ENCODE measurements at places on chromosomes 6 and 20.

- no peak for DNase-seq
Observed at GRCh38 chr20:10481676-10482075, 46.6 kb downstream of the SLX4IP start.

GRCh38 chr6:117194978-117195377 lies 70.4 kb upstream of the VGLL2 start:
- DNase-seq = no peak

GRCh38 chr6:111958534-111958933 lies 85.3 kb upstream of the FYN start:
- no peak for DNase-seq

DNA sequence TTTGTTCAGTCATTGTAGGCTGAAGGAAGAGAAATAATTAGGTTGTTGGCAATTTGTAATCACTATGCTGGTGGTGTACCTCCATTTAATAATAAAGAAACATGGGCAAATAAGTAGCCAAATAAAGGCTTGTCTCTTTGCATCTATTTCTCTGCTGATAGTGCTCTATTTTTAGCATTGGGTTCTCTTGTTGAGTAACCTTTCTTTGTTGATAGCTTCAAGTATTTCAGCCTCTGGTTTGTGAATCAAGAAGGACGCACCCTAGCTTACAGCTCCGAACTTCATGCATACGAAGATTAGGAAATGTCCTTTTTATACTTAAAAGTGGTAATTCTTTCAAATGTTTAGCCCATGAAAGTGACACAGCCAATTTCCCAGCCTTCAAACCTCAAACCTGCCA lies 2.6 kb downstream of the PPP1R14C start:
- DNase-seq = no peak

GRCh38 chr20:20815711-20816455 lies 103.4 kb upstream of the RALGAPA2 start:
- no peak for DNase-seq

DNA sequence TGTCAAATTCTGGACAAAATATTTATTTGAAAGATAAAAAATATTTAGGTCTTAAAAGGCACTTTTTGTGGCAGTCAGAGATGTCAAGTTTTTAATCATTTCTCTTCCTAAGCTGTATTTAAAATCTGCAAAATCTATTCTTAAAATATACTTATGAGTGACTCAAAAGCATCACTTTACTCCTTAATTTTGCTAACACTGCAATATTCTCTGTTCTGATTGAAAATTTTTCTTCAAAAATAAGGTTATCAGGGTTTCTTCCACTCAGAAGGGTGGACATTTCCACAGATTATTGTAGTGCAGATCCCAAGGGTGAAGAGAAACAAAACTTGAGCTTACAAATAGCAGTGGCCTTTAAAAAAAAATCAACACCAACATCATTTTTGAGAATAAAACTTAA lies 27.5 kb downstream of the PLEKHG1 start:
- no peak for DNase-seq

GRCh38 chr6:42257614-42258013 lies 40.0 kb upstream of the MRPS10 start:
- DNase-seq = no peak

DNA sequence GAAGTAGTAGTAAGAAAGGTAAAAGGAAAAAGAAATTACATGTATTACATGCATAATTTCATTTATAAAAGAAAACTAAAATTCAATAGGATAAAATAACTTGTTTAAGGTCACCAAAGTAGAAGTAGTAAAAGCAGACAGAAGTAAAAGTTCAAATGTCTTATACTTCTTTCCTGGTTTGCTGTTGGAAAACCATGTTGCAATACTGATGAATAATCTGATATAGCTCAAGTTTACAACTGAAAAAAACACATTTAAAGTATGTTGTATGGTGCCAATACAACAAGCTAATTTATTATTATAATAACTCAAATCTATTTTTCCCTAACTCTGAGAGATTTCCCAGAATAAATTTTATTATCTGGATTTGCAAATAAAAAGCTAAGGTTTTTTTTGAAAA lies 78.3 kb downstream of the PHIP start:
- no peak for DNase-seq

- DNase-seq = no peak
Observed at GRCh38 chr6:134902936-134903335, 47.0 kb downstream of the ALDH8A1 start.

GRCh38 chr6:36545767-36546307 lies 1.4 kb downstream of the STK38 start:
- DNase-seq = peak; percentile 16

- no peak for DNase-seq
Observed at GRCh38 chr6:13261464-13261994, 66.8 kb downstream of the TBC1D7 start.

GRCh38 chr6:24356310-24356973 lies 1.4 kb downstream of the DCDC2 start:
- no peak for DNase-seq

DNA sequence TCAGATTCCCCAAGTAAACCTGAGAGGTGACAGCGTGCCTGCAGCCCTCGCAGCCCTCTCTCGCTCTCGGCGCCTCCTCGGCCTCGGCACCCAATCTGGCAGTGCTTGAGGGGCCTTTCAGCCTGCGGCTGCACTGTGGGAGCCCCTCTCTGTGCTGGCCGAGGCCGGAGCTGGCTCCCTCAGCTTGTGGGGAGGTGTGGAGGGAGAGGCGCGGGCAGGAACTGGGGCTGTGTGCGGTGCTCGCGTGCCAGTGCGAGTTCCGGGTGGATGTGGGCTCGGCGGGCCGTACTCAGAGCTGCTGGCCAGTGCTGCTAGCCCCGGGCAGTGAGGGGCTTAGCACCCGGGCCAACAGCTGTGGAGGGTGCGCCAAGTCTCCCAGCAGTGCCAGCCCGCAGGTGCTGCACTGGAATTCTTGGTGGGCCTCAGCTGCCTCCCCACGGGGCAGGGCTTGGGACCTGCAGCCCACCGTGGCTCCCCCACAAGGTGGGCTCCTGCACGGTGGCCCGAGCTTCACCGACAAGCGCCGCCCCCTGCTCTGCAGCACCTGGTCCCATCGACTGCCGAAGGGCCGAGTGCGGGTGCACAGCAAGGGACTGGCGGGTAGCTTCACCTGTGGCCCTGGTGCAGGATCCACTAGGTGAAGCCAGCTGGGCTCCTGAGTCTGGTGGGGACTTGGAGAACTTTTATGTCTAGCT lies 809.7 kb upstream of the ADGRB3 start:
- no peak for DNase-seq

- DNase-seq = peak; percentile 62
Observed at GRCh38 chr20:50992733-50993457, 30.0 kb downstream of the KCNG1 start.

DNA sequence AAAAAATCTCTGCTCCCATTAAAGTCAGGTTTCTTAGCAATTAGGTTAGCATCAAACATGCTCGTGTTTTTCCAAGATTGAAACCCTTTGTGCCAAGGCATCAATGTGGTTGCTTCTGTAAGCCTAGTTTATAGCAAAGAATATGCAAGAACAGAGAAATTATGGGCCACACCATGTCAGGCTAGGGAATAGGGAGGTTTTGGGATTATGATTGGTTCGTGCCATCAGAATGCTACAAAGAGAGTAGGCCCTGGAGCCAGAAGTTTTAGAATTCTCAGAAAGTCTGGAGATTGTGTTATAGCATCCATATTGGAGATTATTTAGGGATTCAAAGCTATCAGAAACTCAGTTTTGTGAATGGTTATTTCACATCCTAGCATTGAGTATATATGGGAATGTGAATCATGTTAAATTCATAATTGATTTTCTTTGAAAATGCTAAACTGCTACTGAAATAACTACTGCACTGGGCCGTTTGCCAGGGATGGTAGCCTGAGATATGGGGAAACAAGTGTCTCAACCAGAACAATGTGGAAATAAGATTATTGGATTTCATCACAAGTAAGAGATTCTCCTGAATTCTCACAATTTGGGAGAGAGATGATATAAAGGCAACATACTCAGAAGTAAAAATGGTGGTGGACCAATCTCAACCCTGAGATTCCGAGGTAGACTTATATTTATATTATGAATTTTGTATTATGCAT lies 45.3 kb downstream of the ZNF292 start:
- DNase-seq = no peak

DNA sequence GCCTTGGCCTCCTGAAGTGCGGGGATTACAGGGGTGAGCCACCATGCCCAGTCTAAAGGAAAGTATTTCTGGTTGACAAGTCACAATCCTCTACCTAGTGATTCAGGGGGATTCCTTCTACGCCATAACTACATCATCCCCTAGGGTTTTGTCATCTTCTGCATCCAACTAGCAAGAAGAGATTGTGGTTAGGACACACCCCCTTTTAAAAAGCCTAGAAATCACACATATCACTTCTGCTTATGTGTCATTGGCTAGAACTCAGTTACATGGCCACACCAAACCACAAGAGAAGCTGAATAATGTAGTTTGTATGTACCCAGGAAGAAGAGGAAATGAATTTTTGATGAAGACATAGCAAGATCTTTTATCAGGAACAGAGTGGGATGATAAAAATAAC lies 14.7 kb upstream of the CHD6 start:
- DNase-seq = no peak

DNA sequence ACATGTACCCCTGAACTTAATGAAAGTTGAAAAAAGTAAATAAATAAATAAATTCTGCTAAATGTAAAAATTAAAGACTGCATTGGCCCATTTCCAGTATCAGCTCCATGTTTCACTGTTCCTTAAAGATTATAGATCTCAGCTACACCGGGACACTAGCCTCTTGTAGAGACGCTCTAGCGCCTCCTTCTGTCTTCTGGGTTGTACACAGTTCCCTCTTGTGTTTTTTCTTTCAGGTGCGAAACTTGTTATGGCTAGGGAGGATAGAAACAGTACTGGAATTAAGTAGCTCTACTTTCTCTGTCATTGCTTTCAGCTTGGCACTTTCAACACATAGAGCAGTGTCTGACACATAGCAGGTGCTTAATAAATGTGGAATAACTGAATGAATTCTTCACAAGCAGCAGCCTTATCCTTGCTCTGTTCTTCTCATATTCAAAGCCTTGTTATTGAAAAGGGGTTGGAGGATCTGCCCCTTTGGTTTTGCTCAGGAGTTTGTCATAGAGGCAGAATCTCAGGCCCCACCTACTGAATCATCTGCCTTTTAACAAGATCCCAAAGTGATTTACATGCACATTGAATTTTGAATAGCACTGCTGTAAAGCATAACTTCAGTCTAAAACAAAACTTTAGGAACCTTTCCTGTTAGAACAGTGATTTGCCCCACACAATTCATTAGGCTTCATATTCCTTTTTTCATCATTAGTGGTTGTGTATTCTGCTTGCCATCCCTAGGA lies 92.3 kb downstream of the FIG4 start:
- no peak for DNase-seq

- no peak for DNase-seq
Observed at GRCh38 chr6:111824608-111825337, 48.5 kb downstream of the FYN start.

- DNase-seq = no peak
Observed at GRCh38 chr20:18191306-18191705, 53.6 kb downstream of the KAT14 start.

- no peak for DNase-seq
Observed at GRCh38 chr20:34524426-34524825, 8.2 kb downstream of the DYNLRB1 start.

GRCh38 chr6:132300323-132300949 lies 100.8 kb downstream of the MOXD1 start:
- DNase-seq = peak; percentile 23

DNA sequence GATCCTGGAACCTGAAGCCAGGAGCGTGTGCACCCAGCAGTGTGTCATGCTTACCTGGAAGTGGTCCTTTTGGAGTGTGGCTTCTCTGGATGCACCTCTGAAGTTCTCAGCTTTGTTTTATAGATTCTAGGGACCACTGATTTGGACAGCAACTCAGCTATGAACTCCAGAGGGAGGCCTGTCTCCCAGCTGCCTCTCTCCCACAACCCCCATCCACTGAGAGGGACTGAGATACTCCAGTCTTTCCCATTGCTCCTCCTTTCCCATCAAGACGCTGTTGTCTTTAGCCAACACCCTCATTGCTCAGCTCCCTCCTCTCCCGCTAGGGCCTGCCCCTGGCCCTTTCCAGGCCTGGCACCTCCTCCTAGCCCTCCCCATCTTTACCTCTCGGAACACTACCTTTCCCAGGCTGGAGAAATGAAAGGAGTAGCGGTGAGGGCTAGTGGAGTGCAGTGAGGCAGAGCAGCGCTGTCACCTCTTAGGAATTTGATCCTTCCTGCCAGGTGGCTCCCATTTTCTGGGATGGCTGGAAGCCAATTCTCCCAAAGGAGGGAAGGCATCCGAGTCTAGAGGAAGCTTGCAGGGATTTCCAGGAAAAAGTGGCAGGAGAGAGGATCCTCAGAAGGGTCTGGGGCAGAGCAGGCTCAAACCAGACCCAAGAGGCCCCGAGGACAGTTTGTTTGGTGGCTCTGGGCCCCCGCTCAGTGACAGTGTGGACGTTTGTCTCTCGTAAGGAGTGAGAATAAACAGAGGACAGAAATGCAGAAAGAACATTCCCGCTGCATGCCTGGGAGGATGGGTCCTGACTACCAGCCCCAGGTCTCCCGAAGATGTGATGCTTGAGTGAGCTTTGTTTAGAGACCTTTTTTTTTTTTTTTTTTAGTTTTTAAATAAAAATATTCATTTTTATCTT lies at the start of gene LRRN4:
LRRN4 (minus strand) TSS at position 285 of the 913 bp plus-strand sequence. CDS start 1,261 bp downstream, outside the sequence.
- no peak for DNase-seq

DNA sequence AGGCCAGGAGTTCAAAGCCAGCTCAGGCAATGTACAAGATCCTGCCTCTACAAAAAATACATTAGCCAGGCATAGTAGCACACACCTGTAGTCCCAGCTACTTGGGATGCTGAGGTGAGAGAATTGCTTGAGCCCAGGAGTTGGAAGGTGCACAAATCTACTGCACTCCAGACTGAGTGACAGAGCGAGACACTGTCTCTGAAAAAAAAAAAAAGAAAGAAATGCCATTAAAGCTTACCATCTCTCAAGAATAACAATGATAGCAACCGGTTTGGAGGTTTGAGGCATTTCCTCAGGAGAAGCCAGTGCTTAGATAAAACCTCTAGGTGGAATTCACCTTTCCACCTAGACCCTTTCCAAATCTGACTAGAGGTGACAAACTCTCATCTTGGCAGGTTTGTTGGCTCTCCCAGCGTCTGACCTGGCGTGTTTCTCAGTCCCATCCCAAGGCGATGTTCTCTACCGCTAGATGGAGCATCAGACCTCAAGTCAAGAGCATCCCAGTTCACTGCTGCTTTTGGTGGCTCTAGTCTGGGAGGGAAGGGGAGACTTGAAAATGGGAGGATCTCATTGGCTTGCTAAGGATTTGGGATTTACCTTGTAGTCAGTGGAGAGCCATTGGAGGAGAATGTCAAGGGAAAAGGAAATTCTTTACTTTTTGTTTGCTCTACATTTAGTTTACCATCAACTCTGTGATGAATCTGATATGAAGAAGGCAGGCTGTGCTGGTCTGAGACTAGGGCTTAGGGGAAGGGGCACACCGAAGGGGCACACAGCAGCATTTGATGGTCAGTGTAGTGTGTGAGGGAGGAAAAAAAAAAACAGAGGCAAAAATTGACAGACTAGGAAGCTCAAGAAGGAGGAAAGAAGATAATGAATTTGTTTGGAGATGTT lies 67.9 kb downstream of the NCOA7 start:
- DNase-seq = peak; percentile 25

- DNase-seq = no peak
Observed at GRCh38 chr6:108847738-108848115, 495 bp upstream of the ARMC2 start.

GRCh38 chr6:24513602-24514001 lies 18.8 kb downstream of the ALDH5A1 start:
- no peak for DNase-seq

GRCh38 chr6:159064477-159064876 lies 19.7 kb upstream of the TAGAP start:
- no peak for DNase-seq

GRCh38 chr20:64086801-64087200 lies 2.6 kb upstream of the LKAAEAR1 start:
- no peak for DNase-seq
